ENCODE measurements at places on chromosomes 7 and 10.

GRCh38 chr7:28083998-28084985 lies 96.3 kb downstream of the JAZF1 start:
- no peak for DNase-seq

- DNase-seq = no peak
These were observed 63.3 kb upstream of the PDGFA start for GRCh38 chr7:582931-583330.

DNA sequence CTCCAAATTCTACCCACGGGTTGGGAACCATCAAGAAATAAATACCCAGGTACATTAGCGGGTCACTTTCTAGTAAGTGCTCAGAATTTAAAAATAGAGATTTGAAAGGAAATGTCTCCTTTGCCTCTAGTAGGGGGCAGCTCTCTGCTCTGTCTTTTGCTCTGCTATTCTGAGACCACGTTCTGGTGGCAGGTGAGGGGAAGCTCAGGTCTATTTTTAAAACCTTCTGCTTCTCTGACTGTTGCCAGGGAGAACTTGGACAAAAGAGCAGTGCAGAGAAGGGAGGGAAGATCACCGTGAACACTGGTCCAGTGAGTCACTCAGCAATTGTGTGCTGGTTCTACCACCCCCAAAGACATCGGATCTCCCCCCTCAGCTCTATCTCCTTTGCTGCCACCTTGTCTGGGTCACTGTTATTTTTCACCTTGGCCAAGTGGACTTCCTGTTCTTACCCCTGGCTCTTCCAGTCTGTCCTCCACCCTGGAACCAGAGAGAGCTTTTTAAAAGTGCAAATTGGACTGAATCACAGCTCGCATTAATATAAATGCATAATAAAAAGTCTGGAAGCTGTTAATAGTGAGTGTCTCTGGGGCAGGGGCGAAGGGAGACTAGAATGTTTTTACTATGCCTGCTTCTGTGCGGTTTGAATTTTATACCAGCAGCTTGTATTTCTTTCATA lies 72.4 kb upstream of the LOXL4 start:
- DNase-seq = no peak

DNA sequence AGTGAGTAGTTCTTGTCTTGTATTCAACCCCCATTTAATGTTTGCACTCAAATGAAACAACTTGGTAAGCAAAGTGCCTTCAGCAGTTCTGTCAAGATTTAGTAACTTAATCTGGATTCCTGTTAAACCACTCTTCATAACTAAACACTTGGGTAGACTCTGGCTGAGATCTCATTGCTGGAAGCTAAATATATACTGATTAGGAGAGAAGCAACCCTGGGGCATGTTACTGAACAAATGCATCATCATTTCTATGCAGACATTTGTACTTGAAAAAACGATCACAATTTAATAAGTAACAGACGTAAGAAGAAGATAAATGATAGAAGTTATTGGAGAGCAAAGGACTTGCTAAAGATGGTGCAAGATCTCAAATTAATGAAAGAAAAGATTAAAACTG lies 308.4 kb upstream of the POM121L12 start:
- DNase-seq = no peak

DNA sequence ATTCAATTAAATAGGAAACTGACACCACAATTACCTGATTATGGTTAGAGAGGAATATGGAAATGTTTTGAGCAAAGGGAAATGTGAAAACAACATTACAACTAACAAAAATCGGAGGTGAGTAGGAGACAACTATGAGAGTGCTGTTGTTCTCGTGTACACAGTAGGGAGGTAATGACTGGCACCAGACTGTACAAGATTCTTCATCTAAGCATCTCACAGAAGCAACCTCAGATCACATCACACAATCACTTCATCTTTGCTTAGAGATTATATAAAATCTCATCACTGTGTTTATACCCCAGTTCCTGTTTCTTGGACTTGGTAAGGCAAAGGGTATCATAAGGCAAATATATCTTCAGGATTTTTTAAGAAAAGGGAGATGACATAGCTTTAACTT lies 14.9 kb downstream of the ABLIM1 start:
- DNase-seq = no peak

DNA sequence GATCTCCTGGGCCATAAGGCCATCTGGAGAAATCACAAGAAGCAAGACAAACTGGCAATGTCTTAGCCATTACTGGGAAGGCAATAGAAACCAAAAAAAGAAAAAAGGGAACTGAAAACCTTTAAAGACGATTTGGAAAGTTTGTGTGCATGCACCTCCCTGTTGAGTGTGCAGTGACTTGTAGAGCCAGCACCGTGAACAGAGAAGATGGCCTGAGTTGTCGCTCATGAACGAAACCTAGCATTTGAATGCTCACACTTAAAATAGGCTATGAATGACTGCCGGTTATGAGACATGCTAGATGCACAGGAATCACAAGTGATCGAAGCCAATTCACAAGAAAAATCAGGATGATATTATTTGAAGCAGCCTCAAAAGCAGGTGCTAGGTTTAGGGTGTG lies 151.3 kb upstream of the ADO start:
- DNase-seq = no peak

- DNase-seq = no peak
These were observed 62.4 kb upstream of the DOCK1 start for GRCh38 chr10:126842836-126843235.

- no peak for DNase-seq
These were observed 9.2 kb downstream of the GDF2 start for GRCh38 chr10:47331491-47331890.

GRCh38 chr7:105245398-105246114 lies 143.2 kb downstream of the SRPK2 start:
- no peak for DNase-seq

DNA sequence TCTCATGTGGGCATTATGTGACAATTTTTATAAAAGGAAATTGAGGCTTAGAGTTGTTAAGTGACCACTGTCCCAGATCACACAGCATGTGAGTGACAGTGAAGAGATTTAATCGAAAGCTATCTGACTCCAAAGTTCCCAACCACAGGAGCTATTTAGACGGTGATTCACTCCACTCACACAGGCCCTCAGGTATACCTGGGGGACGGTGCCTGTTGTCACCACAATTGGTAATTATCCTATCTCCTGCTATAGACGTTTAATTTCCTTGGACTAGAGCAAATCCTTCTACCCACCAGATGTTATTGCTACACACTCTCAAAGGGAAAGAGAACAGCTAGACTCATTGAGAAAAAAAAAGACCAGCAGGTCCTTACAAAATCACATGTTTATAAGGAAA lies 145.5 kb downstream of the KLF6 start:
- DNase-seq = no peak

- no peak for DNase-seq
These were observed 14.9 kb downstream of the HEPACAM2 start for GRCh38 chr7:93211228-93211818.

DNA sequence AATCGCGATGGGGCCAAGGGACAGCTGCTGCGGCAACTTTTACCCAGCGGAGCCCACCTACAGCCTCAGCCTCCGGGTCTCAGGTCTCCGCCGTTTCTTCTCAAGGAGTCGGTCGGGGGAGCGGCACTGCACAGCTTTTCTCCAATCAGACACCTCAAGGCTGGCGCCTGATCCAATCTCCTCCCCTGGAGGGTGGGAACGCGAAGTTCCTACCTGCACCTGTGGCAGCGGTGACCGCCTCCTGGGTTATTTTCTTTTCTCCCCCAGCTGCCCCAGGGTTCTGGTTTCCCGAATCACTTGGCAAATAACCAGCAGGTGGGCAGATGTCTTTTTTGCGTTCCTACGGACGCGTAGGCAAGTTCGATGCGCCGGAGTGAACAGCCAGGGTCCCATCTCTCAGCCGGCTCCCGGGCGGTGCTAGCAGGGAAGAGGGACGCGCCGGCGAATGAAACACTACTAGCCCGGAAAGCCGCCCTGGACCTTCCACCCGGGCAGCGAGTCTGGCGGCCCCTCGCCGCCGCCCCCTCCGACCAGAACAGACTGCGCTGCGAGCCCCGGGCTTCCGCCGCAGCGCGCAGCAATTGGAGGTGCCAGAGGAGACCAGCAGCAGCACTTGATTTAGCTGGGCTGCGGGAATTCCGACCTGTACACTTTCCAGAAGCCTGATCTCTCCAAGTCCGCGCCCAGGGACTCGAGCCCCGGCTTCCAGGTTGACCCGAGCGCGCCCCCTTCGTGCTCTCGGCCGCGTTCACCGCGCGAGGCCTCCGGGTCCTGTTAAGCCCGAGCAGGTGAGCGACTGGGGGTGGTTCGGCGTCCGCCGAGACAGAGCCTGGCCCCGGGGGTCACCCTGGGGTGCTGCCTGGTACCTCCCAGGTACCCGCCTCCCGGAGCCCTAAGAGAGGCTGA lies at the start of gene PRR15:
Gene PRR15 (plus strand): TSS at position 246 of the 906 bp plus-strand sequence. CDS start 2,495 bp downstream, outside the sequence.
- no peak for DNase-seq

GRCh38 chr7:101115215-101115614 lies 11.7 kb upstream of the SERPINE1 start:
- DNase-seq = no peak

DNA sequence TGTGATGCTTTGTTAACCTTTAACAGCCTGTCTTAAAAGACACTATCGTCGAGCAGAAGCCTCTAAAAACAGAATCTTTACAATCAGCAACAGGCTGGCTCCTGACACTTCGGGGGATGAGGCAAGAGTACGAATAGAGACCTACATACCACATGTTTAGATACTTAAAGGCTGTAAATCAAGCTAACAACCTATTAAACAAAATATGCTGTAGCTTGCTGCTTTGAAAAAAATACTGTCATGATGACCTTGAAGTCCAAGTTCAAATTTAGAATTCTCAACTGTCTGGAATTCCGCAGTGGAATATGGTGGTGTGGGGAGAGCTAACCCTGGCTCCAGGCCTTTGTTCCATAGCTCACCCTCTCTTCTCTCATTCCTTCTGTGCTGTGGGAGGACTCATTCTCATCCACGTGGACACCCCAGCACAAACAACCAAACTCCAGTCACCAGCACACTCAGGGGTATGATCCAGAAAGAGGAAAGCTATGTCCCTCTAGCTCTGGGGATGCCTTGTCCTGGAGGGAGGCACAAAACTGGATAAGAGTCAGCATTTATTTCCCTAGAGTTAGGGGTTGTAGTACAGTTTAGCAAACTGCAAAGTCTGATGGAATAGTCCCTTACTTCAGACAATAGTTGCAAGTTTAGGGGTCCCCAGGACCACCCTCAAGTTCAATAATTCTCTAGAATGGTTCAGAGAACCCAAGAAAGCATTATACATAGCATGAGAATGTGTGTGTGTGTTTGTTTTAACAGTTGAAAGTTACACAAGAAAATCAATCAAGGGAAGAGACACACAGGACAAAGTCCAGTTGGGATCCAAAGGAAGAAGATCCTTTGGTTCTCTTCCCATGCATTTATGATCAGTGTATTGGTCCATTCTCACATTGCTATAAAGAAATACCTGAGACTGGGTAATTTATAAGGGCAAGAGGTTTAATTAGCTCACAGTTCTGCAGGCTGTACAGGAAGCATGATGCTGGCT lies 196.1 kb upstream of the SVIL start:
- DNase-seq = no peak

DNA sequence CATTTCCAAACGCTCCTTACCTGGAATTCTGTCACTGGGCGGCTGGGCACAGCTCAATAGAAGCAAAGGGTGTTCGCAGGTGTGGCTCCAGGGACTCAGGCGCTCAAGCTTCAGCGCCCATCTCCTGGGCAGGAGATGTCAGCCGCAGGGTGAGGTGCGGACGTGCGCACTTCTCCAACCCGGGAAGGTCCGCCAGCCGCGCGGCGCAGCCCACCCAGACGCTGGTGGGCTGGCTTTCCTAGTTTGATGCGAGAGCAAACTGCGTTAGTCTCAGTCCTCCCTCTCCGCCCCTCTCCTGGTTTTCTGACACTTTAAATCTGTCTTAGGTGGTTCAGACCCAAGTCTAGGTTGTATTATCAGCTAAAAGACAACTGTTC lies 267 bp downstream of the CALCR start:
- no peak for DNase-seq

DNA sequence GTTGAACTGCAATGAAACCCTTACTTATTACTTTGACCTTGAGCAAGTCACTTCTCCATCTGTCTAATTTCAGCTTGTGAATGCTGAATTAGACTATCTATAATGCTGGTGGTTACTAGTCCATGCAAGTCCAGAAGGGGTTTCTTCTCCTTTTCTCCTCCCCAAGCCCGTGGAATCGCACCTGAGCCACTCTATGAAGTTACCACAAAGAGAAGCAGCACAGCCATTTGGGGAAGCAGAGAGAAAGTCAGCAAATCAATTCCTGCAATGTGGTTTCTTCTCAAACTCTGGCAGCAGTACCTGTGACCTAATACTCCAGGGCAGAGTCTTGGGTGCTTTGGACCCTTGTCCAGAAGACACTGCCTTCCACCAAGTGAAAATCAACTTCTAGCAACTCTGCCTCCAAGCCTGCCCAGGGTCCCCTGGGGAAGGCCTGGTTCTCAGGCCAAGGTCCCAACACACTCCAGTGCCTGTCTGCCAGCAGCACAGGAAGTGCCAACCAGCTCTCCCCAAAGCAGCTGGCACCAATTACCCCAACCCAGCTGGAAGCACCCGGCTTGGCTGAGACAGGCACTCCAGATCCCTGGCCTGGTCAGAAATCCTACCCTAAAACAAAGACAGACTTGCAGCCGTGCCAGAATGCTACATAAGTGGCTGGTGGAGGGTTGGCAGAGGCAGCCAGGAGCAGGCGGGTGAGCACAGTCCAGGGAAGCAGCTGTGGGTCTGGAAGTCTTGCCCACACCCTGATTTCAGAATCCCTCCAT lies 200.3 kb downstream of the LSM5 start:
- no peak for DNase-seq

- no peak for DNase-seq
These were observed 106.2 kb downstream of the PLXDC2 start for GRCh38 chr10:19922236-19922963.

GRCh38 chr10:59007307-59008025 lies 169.0 kb upstream of the PHYHIPL start:
- DNase-seq = no peak

- no peak for DNase-seq
These were observed 64.9 kb downstream of the PPP1R9A start for GRCh38 chr7:94972296-94972695.

DNA sequence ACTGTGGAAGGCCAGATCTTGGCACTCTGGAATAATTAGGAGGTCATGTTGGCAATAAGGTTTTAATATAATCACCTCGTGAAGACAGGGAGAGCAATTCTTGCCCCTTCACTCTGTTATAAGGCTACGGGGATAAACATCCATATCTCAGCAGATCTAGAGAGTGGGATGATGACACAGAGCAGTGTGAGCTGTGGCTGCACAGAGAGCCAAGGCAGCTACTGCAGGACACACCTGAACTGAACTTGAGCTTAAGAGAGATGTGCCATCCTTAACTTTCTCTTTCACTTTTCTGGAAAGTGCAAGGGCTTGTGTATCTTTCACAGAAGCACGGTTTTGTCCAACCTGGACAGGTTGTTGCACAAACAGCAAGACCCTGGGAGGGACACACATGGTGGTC lies 174.7 kb downstream of the GATA3 start:
- no peak for DNase-seq

Data from NCI-H187 treated with DMSO at 0.1 percent for 48 hours (cell line).